T-helper 17 cell (primary cell): ENCODE measurements at places on chromosomes 7 and 10.

DNA sequence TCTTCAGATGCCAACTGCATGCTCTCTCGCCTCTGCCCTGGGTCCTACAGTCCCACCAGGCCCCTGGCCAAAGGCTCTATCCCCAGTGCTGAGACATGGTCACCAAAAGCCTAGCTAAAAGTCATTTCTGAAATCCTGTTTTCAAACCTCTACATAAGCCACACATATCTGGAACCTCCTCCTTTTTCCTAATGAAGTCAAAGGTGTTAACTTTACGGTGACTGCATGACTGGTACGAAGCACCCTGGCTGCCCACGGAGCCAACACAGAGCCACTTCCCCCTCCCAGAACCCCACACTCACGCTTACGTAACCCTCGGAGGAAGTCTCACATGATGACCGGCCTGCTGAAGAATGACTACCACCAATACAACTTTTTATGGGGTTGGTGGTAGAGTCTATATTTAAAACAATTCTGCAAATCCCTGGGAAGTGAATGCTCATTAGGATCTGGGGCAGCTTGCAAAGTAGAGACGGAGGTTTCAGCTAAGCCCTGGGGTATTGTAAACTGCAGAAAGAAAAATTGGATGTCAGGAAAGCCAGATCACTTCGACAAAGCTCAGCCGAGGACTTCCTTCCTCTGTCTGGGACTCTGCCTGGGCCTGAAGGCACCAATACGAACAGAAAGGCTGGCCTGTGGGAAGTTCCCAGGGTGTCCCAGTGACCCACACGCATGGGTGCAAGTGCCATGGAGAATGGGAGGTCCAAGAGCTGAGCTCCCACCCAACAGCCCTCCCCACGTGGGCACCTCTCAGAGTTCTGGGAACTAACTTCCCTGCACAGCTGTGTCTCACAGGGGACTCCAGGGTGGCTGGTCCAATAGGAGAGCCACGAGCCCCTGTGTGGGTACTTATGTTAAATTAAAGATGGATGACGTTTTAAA lies 50.7 kb downstream of the PDGFA start:
- no peaks in the 10 kb centered on the region for H3K27me3 ChIP-seq
- no peak overlapping the region for H3K4me3 ChIP-seq
- DNase-seq = no peak
- peaks cover 1% of the 10 kb centered on the region for H3K36me3 ChIP-seq
- no peak overlapping the region for H3K27ac ChIP-seq
- H3K4me1 ChIP-seq = no peaks in the 10 kb centered on the region

DNA sequence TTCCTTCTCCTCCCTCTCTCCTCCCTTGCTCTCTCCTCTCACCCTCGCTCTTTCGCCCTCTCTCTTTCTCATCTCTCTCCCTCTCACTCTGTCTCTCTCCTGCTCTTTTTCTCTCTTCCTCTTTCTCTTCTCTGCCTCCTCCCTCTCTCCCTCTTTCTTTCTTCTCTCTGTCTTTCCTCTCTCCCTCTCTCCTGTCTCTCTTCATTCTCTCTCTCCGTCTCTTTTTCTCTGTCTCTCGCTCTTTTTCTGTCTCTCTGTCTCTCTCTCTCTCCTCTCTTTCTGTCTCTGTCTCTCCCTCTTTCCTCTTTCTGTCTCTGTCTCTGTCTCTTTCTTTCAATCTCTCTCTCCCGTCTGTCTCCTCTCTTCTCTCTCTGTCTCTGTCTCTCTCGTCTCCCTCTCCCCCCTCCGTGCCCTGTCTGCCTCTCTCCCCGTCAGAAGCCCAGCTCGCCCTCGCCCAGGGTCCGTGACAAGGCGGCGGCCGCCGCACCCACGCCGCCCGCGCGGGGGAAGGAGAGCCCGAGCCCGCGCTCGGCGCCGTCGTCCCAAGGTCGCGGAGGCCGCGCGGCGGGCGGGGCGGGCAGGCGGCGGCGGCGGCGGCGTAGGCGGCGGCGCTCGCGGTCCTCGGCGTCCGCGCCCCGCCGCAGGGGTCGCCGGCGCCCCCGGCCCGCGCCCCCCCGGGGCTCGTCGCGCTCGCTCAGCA lies 21.3 kb upstream of the HSPB1 start:
- H3K4me3 ChIP-seq = peak overlapping the region; percentile 96
- peaks cover 41% of the 10 kb centered on the region for H3K27me3 ChIP-seq
- no peak overlapping the region for H3K27ac ChIP-seq
- no peak for DNase-seq

GRCh38 chr7:142598297-142598696 lies 151.0 kb upstream of the PRSS1 start:
- H3K27ac ChIP-seq = no peak overlapping the region
- no peak overlapping the region for H3K4me3 ChIP-seq
- DNase-seq = no peak
- peaks cover 6% of the 10 kb centered on the region for H3K27me3 ChIP-seq
- H3K4me1 ChIP-seq = no peaks in the 10 kb centered on the region

- no peaks in the 10 kb centered on the region for H3K36me3 ChIP-seq
- peaks cover 14% of the 10 kb centered on the region for H3K27me3 ChIP-seq
- no peak overlapping the region for H3K27ac ChIP-seq
- no peak overlapping the region for H3K4me3 ChIP-seq
- DNase-seq = no peak
These were observed 83.2 kb downstream of the COBL start for GRCh38 chr7:51233374-51233773.

- H3K4me1 ChIP-seq = peaks cover 3% of the 10 kb centered on the region
- no peaks in the 10 kb centered on the region for H3K36me3 ChIP-seq
- DNase-seq = no peak
- no peak overlapping the region for H3K4me3 ChIP-seq
- no peaks in the 10 kb centered on the region for H3K27me3 ChIP-seq
These were observed 124.2 kb downstream of the PLPP4 start for GRCh38 chr10:120580918-120581895.

DNA sequence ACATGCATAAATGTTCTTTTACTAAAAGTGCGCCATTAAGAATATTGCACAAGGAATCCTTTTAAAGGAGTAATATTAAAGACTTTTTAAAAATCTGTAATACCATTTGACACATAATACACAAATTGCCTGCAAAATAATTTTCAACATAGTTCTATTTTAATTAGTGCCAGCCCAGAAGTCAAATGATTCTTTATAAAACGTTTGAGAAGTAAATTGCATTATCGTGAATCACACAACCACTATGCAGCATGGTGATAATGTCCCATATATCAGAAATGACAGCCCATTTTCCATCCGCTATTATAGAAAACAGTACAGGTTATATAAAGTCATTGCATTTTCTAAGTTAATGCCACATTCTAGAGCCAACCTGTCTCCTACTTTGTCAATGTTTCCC lies 324.0 kb downstream of the IPMK start:
- no peaks in the 10 kb centered on the region for H3K27me3 ChIP-seq
- no peaks in the 10 kb centered on the region for H3K4me1 ChIP-seq
- H3K27ac ChIP-seq = no peak overlapping the region
- no peak overlapping the region for H3K4me3 ChIP-seq
- no peak for DNase-seq

DNA sequence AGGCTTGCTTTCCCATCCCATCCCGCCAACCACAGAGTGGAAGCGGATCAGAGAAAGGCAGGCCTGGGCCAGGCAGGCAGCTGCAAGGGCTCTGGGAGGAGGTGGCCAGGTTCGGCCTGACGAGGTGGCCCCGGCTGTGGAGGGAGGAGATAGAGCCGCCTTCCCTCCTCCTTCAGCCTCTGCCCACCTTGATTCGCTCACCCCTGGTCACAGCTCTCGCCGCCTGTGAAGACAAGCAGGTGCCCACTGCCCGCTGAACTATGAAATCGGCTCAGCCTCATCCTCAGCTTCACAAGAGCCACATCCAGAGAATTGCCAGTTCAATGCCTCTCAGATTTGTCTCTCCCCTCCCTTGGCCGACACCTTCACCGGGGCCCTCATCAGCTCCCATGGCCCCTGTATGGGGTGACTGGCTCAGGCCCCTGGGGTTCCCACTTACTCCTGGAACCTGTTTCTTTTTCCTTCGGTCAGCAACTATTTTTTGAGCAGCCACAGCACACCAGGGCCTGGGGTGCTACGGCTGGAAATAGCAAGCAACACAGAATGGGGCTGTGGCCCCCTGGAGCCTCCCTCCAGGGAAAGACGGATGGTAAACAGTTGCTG lies 80.0 kb upstream of the CHST15 start:
- H3K36me3 ChIP-seq = peaks cover 4% of the 10 kb centered on the region
- no peak overlapping the region for H3K27ac ChIP-seq
- peaks cover 3% of the 10 kb centered on the region for H3K4me1 ChIP-seq
- no peak overlapping the region for H3K4me3 ChIP-seq
- H3K27me3 ChIP-seq = peaks cover 20% of the 10 kb centered on the region
- DNase-seq = no peak

DNA sequence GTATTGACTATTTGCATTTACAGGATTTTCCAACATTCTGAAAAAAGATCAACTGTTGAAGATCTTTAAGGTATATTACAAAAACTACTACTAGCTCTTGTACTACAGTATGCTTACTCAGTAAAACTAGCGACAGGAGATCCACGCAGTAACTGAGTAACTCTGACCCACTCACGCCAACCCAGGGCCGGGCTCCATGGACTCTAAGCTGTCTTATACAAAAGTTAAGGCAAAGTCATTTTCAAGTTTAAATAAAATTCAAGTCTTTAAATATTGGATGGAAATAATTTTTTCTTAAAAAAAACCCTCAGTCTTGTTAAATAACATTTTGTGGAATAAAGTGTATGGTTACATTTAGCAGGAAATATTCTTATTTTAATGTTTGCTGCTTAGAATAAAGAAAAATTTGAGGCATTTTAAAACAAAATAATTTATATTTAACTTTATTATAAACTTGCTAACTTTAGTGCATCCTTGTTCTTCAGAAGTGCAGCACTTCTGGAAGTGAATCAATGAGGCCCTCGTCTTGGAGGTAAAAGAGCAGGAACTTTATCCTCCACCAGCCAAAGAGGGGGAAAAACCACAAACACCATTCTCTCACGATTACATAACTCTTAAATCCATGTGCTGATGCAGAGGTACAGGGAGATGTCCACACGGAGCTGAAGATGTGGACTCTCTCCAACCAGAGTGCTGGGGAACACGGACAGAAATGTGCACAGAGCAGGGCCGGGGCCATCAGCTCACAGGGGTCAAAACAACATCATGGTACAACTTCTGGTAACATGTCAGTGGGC lies 119.9 kb downstream of the LARP4B start:
- H3K27me3 ChIP-seq = no peaks in the 10 kb centered on the region
- H3K4me3 ChIP-seq = no peak overlapping the region
- DNase-seq = no peak
- peaks cover 6% of the 10 kb centered on the region for H3K4me1 ChIP-seq
- peaks cover 11% of the 10 kb centered on the region for H3K36me3 ChIP-seq

DNA sequence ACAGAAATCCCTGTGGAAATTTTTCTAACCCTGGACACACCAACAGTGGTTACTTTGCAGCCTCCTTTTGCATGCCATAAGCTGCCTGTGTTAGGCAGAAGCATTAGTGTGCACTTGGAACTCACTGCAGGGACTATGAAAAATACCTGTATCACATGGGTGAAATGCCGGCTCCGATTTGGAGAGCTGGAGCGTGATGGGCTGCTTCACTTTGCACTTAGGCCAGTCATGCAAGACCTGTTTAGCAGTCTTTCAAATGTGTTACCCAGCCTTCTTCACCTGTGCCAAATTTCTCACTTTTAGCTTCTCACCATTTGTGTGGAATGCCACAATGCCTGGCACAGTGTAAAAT lies 11.3 kb downstream of the NCOA4 start:
- H3K36me3 ChIP-seq = no peaks in the 10 kb centered on the region
- no peak overlapping the region for H3K4me3 ChIP-seq
- H3K27me3 ChIP-seq = no peaks in the 10 kb centered on the region
- peaks cover 30% of the 10 kb centered on the region for H3K4me1 ChIP-seq
- peak overlapping the region; percentile 78 for H3K27ac ChIP-seq

- H3K4me3 ChIP-seq = peak overlapping the region; percentile 87
- H3K27ac ChIP-seq = peak overlapping the region; percentile 96
- no peak for DNase-seq
- peaks cover 29% of the 10 kb centered on the region for H3K4me1 ChIP-seq
These were observed 2.6 kb downstream of the ADIRF start for GRCh38 chr10:86970982-86971231.

- no peak for DNase-seq
- no peaks in the 10 kb centered on the region for H3K27me3 ChIP-seq
- peak overlapping the region; percentile 47 for H3K27ac ChIP-seq
- H3K4me1 ChIP-seq = peaks cover 7% of the 10 kb centered on the region
- H3K36me3 ChIP-seq = peaks cover 5% of the 10 kb centered on the region
- H3K4me3 ChIP-seq = no peak overlapping the region
These were observed 67.3 kb downstream of the OGDH start for GRCh38 chr7:44673771-44674170.
